Sigmoid colon (tissue), 7 donors: ENCODE measurements at places on chromosomes 3 and 15. TPM values are rescaled to one million over a fixed set of nuclear protein-coding genes. Genes with fewer than 3 reads are reported as not detected.

The PIF1 gene
- polyA plus RNA-seq = 12.9 TPM

The SV2B gene
- 2.0 TPM for polyA plus RNA-seq

The KLHL40 gene
- not detected for polyA plus RNA-seq

The CFAP100 gene
- not detected for polyA plus RNA-seq

The BCL6 gene
- 7.2 TPM for polyA plus RNA-seq

The CAND2 gene
- 1.5 TPM for polyA plus RNA-seq

The ARGFX gene
- not detected for polyA plus RNA-seq

The RETNLB gene
- 55.3 TPM for polyA plus RNA-seq

The SNRK gene
- polyA plus RNA-seq = 17.1 TPM

The DNAH12 gene
- 0.16 TPM for polyA plus RNA-seq
